Stimulated activated CD4-positive, alpha-beta T cell treated with anti-CD3 and anti-CD28 coated beads, TNF-alpha, amount 100 ng/mL, for 24 hours (primary cell): ENCODE measurements at places on chromosomes 13 and 19.

- no peak for DNase-seq
These were observed 150.2 kb downstream of the UQCRFS1 start for GRCh38 chr19:29062475-29063435.

DNA sequence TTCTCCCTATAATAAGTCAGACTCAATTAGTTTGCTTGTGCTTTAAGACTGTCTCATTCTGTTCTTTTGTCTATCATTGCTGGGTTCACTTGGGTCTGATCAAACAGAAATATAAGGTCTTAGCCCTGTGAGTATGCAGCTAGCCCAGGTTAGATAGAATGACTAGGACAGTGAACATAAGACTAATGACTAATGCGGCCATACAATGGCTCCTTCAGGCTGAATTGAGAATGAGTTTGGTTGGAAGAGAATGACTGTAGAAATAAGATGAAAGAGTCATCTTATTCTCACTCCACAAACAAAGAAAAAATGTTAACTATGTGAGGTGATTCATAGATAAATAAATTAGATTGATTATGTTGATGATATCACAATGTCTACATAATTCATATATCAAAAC lies 50.1 kb upstream of the OBI1 start:
- DNase-seq, result no peak

DNA sequence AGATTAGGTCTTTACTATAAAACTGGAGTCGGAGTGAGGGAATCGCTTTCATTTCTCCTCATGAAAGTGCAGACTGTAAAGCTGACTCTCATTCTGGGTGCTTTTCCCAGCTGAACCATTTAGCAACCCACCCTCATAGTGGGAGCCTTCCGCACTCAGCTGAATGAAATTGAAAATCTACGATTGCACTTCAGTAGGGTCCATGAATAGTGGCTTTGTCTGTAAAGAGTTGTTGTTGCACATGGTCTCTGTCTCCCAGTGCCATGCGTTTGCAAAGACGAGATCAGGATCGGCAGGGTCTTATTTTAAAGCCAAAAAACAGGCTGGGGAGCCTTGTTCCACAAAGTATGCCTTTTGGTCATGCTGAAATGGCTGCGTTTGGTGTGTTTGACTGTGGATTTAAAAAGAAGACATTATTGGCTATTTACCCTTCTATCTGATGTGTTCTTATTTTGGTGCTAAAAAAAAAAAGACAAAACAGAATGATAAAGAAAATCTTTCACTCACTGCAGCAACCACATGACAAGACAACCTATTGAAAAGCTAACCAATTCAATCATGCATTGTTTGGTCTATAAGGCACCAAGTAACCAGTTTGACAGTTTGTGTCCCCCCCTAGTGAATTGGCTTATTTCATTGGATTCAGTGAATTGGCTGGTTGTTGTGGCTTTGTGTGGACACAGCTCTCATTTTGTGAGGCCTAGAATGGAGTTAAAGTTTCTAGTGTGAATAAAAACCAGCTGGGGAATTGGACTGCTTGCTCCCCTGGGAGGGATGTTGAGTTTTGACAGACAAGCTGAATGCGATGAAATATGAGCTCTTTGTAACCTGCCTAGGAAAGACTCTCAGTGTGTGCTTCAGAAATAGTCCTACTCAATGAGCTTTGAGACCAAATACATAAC lies 65.6 kb downstream of the ARHGAP35 start:
- no peak for DNase-seq

- no peak for DNase-seq
These were observed at the start of gene KMT2B for GRCh38 chr19:35717665-35718344. Gene KMT2B (plus strand): TSS chr19:35718003. CDS start chr19:35718019, 16 bp downstream.

- no peak for DNase-seq
These were observed at the start of gene C13orf46 for GRCh38 chr13:113973218-113974164. Gene C13orf46 (minus strand): TSS chr13:113974076. CDS start chr13:113973997, 79 bp downstream.

DNA sequence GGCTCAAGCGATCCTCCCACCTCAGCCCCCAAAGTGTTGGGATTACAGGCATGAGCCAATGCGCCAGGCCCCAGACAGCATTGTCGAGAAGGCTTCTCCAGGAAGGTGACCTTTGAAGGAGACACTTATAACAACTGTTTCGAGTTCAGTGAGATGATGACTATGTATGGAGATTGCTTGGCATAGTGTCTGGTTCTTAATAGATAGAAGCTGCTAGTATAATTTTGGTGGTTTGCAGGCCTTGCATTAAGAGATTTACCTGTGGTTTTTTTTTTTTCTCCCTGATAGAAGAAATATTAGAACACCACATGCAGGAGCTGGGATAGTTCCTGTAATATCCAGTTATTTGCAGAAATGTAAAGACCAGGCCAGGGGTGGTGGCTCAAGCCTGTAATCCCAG lies 3.7 kb downstream of the MARCHF2 start:
- no peak for DNase-seq

DNA sequence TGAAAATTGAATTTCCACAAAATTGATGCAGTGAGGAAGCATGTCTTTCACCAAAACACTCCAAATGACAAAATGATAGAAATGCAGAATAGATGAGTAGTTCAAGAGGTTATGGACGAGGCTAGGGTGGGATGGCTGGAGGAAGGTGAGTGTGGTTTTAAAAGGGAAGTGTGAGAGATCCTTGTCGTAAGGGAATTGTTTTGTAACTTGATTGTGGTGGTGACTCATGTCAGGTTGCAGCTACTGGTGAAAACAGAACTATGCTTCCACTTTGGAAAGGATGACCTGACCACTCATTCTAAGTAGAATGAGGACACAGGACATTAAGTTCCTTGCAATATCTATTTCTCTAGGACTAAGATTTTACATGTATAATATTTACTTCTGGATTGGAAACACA lies 345.7 kb downstream of the MTUS2 start:
- no peak for DNase-seq

DNA sequence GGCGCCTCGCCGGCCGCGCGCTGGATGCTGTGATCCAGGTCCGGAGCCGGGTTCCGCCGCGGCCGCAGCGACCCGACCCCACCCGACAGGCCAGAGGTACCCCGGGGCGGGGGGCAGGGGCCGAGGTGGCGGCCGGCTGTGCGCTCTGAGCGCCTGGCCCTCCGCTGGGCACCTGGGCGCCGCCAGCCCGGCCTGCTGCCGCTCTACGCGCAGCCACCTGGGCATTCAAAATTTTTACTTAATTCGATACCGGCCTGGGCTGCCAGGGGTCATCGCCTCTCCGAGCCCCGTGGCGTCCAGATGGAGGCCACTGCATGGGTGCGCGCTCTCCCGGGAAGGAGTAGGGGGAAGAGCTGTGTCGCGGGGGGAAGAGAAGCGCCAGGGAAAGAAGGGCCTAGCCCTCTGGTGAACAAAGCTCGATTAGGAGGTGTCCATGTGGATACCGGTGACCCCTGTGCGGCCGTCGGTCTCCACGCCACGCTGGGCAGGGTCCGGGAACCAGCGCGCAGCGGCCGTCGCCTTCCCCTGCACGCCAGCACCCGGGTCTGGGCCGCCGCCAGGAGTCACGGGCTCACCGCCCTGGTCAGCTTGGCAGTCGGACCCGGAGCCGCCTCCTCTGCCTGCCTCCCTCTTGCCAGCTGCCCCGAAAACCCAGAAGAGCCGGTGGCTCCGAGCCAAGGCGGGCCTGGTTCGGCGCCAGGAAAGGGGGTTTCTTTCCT lies 666 bp downstream of the BIVM start:
- DNase-seq, result no peak

GRCh38 chr19:49065905-49066512 lies 1.4 kb upstream of the NTF4 start:
- DNase-seq, result no peak

- DNase-seq, result peak; percentile 38
These were observed 928 bp upstream of the PNPLA6 start for GRCh38 chr19:7534531-7535046.

- DNase-seq, result no peak
These were observed 62.6 kb upstream of the USP29 start for GRCh38 chr19:57057036-57057686.

DNA sequence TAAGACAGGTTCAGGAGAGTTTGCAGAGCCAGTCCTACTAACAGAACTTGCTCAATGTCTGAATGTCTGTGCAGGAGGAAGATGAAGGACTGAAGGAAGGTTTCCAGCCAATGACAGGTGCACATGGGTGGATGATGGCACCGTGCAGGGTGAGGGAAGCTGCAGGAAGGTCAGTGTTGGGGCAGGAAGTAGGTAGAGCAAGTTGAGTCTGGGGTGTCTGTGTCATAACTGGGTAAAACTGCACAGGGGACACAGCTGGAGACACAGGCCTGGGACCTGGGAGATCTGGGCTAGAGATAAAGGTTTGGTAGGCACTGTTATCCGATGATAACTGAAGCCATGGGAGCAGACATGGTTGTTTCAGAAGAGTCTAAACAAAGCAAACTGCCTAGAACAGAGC lies 116.9 kb downstream of the USP12 start:
- no peak for DNase-seq

DNA sequence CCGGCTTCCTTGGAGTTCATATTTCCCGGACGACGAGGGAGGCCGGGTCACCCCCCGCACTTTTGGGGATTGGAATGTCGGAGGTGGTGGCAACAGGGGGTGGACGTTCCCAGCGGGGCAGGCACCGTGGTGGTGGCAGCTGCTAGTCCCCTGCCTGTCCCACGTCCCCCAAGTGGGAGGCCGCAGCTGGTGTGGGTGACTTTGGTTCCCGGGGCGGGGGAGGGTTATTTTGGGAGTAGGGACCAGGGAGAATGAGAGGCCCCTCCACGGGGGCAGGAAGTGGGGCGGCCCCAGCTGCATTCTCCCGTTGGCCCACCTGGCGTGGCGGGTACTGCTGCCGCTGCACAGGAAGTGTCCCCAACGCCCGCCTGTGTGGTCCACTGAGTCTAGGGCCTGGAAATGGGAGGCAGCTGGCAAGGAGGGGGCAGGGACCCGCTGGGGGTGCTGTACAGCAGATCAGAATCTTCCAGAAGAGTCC lies 11.1 kb upstream of the PLIN3 start:
- DNase-seq, result no peak

DNA sequence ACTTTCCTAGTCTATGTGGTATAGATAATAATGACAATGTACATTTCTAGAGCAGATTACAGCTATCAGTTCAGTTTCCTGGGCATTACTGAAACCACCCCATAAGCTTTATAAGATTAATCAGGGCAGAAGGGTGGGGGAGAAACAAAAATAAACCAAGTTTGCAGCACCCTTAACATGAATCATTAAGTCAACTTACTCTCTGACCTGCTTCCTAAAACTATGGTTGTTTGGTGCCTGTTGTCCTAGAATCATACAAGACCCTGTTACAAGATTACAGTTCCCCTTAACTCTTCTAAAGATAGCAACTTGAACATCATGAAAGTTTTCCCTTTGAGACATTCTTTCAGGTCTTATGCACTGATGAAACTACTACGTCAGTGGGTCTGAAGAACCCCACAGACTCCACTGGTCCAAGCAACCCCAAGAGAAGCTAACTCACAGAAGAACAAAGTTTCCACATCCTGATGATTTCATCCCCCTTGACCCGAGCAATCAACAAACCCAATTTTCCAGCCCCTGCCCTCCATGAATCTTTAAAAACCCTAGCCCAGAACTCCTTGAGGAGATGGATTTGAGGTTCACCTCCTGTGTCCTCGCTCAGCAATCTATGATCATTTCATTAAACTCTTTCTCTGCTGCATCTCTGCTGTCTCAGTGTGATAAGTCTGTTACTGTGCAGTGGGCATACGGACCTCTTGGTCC lies 336.5 kb downstream of the FOXO1 start:
- DNase-seq, result no peak

- no peak for DNase-seq
These were observed 188.6 kb downstream of the NUFIP1 start for GRCh38 chr13:44800626-44801025.

DNA sequence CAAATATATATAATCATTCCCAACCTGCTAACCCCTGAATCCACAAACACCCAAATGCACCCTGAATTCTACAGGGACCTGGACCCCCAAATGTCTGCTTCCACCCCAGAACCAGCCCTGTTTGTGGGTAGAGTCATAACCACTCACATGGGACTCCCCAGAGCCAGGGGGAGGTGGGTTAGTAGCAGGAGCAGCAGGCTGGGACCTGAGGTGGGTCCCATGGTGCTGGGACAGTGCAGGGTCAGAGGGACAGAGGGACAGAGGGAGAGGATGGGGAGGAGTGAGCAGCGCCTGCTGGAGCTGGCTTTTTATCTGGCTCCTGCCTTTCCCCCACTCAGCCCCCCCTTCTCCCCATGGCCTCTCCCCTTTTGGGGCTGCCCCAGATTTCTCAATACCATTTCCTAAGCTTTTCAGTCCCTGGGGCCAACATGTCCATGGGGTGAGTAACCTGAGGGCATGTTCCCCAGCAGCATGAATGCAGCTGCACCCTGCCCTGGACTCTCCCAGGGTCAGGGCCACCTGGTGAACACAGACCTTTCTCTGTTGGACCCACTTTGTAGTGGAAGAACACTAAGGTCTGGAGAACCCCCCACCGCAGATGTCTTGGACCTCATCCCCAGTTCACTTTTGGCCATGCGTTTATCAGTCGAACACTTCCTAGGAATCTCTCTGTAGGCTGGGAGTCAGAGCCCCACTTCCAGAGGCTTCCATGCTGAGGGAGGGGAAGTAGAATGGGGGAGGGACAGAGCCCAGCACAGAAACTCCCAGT lies at the start of gene C3:
Gene C3, minus strand, starts transcription at position 282 of the 769 bp plus-strand sequence. Its CDS starts 61 bp downstream, at position 221.
- no peak for DNase-seq

DNA sequence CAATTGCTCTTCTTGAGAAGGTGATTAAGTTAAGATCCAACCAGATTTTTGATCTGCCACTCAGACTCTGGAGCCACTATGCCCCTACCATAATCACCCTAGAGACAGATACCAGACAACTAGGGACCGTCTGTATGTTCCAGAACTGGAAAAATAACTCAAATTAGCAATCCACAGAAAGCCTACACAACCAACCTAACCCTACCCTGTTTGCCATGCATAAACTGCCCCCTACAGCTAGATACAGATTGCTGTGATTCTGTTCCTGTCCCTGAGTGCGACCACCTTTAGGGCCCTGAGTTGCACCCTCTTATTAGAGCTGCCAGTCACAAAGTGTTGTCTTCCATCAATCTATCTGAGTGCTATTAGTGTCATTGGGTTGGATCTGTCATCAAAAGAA lies 929.8 kb upstream of the SLITRK1 start:
- DNase-seq, result no peak

- DNase-seq, result no peak
These were observed 22.5 kb upstream of the ZNF845 start for GRCh38 chr19:53311044-53311443.

DNA sequence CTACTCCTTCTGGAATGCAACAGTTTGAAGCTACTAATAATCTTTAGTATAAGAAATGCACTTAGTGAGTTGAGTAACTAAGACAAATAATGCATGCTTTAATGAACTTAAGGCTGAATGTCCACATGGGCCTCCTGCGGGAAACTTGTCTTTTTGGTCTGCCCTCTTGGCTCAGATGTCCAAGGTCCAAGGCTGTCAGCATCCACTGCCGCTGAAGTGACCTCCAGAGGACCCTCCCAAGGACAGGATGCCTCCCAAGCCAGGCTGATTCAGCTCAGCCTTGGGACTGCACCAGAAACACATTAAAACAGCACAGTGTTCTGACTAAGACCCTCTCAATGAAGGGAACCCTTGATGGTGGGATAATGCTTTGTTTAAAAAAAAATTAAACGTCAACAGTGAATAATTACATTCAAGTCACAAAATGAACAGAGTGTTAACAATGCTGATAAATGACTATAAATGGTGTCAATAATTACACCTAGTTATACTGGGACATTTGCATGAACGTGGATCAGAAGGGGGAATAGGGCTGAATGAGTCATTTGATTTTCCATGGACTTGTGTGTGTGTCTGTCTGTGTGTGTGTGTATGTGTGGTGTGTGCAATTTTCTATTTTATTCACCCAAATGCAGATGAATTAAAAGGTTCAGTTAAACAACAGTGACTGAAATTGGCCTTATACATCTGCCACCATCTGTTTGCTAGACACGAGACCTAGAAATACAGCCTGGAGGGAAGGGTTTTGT lies 150.5 kb downstream of the COL4A1 start:
- DNase-seq, result no peak

GRCh38 chr13:45224176-45224575 lies 23.3 kb upstream of the KCTD4 start:
- no peak for DNase-seq
